ENCODE measurements at places on chromosomes 5 and 9.

DNA sequence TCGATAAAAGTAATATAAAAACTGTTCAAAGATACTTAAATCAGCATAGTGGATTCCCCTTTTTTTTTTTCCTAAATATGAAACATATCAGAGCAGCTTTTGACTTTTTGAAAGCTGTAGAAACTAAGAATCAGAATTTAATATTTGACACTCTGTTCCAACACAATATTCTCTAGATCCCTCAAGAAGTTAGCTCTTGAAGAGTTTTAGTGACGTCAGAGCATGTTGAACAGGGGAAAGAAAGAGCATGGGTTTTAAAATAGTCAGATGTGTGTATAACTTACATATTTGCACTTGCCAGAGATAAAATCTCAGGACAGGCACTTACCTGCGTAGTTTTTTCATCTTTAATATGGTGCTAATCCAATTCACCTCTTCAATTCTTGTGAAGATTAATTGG lies 75.2 kb upstream of the FBXL7 start:
- DNase-seq = no peak

DNA sequence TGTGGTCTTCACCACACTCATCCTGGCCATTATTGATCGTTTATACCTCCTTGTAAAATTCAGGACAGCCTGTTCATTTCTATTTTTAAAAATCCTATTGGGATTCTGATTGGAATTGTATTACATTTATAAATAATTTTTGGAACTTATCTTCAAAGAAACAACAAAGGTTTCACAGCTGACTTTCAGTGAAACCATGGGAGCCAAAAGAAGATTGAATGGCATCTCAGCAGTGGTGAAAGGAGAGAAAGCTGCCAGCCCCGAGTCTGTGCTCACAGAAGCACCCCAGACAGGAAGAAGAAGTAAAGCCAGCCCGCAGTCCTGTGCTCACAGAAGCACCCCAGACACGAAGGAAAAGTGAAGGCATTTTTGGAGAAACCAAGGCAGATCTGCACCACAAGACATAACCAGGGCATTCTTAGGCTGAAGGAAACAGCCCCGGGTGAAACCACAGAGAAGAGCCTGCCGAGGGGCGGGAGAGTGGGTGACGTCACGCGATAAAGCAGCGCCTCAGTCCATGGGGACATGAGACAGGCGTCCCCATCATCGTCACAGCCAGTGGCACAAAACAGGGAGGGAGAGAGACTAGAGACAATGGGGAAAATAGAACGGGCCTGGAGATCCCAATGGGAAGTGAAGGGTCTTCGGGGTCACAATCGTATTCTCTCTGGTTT lies 42.5 kb upstream of the SLC9A3 start:
- DNase-seq = no peak

DNA sequence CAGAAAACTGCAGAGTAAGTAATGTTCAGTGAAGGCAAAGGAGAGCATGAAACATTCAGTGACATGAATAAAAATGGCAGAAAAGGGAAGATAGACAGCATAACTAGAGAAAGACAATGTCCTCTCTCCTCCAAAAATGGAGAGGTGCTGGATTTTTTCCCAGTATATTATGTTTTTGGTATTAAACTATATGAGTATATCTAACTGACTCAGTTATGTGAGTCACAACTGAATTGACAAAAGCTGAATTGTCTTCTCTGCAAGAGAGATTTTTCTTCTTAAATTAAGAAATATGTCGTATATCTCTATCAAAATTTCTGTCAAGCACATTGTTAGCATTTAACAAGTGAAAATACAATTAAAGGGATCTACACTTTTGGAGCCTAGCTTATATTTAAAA lies 375.1 kb downstream of the CHSY3 start:
- no peak for DNase-seq

GRCh38 chr5:140827704-140828361 lies at the start of gene PCDHA6:
Gene PCDHA6, plus strand, starts transcription at chr5:140827960. Its CDS starts 132 bp downstream, at chr5:140828092.
- DNase-seq = no peak

DNA sequence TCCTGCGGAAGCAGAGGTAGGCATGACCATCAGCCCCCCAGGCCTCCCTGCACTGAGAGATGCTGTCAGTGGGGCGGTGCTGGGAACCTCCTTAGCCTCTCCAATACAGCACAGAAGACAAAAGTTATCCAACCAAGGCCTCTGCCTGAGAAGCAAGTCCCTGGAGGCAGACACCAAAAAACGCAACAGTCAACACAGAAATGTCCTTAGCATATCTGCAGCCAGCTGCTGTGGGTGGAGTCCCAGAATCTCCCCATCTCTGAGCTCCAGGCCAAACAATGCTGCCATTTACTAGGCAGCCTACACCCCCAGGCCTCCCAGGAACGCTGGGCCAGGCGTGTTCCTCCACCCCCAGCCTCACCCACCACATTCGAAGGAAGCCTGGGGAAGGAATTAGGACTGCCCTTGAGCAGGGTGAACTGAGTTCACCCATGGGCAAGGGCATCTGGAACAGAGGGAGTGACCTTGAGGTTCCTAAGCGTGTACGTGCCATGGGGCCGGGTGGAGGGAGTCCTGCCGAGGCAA lies 43.7 kb downstream of the STK10 start:
- no peak for DNase-seq

DNA sequence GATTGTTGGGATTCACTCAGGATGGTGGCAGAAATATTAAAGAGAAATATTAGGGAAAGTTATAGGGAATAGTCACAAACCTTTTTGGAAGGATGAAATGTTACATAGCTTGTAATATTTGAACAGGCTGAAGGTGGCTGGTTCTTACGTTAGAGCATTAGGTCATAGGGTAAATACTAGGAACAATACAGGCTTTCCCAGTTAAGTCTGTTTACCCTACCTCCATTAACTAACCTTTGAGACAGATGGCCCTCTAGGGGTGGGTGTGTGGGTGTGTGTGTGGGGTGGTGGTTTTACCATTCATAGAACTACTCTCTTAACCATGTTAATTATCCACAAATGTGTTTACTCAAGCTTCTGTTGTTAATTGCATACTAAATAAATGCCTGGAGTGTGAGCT lies 94.3 kb upstream of the STK32A start:
- no peak for DNase-seq
